ENCODE measurements at places on chromosomes 5 and 9.

DNA sequence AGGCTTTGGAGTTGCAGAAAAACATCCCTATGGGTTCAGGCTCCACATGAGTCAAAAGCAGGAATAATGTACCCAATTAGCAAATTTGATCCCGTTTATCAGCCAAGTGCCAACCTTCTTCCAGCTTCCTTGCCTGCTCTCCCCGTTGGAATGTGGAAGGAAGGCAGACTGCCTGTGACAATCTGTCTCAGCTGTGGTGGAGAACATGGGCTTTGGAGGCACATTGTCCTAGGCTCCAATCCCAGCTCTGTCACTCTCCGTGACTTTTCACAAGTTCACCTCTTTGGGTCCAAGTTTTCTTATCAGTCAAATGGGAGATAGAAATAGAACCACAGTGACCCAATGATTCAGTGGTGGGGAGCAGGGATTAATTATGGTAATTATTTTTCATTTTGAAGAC is 113.9 kb downstream of the ARHGAP26 start:
- no peak for DNase-seq

DNA sequence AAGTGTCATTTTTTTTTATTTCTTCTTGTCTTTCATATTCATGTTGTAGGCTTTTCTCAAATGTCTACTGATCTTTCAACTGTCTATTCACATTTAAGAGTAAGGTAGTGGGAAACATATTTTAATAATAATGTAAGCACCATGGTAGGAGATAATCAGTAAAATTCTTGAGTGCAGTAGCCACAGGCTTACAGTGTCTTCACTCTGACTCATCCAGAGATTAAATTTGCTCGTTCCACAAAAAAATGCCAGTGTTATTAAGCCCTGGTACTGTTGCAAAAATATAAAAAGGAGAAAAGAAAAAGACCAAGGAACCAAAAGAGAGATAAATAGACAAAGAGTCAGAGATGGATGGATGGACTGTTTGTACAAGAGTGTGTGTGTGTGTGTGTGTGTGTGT is 43.0 kb downstream of the PARP8 start:
- DNase-seq = no peak

- no peak for DNase-seq
These were observed 555.8 kb upstream of the CLINT1 start for GRCh38 chr5:158414780-158415179.

- no peak for DNase-seq
These were observed 16.5 kb downstream of the EPB41L4B start for GRCh38 chr9:109304347-109304746.

DNA sequence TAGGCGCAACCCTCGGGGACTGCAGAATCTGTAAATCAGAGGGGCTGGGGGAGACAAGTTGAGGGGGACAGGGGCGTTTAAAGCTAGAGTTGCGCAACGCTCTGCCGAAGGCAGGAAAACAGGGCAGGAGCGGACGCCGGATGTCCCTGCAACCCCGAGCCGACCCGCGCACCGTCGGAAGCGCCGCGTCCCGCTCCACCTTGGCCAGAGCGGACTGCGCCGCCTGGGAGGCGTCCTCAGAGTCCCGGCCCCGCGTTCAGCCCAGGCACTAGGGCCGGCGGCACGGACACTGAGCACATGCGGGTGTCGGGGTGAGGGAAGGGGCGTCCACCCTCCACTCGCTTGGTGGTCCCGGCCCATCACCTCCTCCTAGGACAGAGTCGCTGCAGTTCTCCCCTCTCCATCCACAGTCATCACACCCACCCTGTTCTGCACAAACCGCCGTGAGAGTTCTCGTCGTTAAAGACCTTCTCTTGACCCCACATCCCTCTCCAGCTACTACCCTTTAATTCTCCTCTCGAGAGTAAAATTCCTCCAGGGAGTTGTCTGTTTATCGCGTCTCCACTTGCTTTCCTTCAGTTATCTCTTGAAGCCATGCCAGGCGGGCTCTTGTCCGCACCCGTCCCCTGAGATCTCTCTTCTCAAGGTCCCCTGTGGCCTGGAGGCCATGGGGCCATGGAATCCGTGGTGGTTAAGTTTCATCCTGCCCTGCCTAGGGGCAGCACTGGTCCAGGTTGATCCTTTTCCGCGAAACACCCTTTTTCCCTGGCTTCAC is 796 bp upstream of the PDLIM7 start:
- no peak for DNase-seq

DNA sequence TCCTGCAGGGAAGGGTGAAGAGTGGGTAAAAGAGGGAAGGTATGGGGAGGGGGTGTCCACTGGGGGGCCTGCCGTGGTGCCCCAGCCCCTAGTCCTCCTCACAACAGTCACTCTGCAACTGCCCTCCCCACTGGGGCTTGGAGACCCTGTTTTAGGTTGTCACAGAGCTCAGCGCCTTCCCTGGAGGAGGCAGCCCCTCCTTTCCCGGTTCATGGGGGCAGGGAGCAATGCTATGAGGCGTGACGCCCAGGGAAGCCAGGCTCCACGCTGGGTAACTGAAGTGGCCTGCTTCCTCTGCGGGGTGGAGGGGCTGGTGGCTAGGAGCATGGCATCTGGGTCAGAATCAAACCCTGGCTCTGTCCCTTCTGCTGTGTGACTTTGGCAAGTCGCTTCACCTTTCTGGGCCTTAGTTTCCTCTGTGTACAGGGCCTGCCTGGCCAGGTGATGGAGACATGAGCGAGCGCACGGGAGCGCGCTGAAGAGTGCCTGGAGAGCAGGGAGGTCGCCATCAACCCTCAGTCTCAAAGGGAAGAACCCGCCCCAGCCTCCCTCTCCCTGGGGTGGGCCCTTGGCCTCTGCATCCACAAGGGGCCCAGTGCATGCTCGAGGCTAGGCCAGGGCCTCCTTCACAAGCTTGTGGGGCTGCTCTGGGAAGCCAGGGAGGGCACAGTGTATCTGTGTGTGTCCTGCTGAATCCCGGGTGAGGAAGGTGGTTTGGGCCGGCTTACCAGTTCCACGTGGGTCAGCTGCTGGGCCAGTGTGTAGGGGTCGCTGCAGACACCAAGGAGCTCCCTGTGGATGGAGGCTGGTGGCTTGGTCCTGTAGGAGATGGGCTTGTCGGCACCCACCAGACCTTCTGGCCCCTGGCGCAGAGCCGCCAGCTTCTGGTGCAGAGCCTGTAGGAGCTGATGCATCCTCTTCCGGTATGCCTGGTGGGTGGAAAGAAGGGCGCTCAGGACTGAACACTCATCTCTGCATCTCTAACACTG is 56.4 kb upstream of the RNF130 start:
- DNase-seq = no peak

DNA sequence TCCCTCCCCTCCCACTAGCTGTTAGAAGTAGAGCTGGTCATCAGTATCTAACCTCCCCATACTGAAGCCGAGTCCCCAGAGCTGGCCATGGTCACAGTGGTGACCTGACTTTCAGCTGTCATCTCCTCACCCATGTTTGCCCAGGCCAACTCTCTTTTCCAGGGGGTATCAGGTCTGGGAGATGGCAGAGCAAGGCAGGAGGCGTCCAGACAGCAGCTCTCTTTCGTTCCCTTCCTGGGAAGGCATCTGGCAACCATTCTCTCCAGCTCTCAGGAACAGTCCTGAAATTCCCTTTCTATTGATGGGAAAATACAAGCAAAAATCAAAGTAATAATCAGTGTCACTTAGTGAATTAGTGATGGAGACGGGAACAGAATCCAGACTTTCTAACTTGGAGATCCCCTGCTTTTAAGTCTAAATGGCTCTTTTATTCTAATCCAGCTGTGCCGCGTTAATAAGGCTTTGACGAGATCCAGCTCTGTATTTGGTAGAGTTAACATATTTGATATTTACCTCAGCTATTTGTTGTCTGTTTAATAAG is 21.3 kb upstream of the AOPEP start:
- no peak for DNase-seq

GRCh38 chr5:103645816-103646215 is 83.2 kb upstream of the NUDT12 start:
- DNase-seq = no peak

- DNase-seq = no peak
These were observed 35.7 kb upstream of the LURAP1L start for GRCh38 chr9:12739014-12739652.
